B cell (primary cell): ENCODE measurements at places on chromosomes 13 and 19.

DNA sequence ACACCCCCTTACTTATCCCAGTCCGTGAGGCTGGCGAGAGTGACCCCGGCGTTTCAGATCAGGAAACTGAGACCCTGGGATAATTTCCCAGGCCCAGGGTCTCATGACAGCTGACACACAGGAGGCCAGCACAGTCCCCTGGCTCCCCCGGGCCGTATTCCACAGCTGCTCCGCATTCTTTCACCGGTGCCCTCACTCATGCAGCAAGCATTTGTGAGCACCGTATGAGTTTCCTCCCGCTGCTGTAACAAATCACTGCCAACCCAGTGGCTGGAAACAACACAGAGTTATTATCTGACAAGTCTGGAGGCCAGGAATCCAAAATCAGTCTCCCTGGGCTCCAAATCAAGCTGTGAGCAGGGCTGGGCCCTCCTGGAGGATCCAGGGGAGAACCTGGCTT is 21.3 kb downstream of the GADD45B start:
- H3K36me3 ChIP-seq, result no peaks in the 10 kb centered on the region
- no peak overlapping the region for H3K27ac ChIP-seq

DNA sequence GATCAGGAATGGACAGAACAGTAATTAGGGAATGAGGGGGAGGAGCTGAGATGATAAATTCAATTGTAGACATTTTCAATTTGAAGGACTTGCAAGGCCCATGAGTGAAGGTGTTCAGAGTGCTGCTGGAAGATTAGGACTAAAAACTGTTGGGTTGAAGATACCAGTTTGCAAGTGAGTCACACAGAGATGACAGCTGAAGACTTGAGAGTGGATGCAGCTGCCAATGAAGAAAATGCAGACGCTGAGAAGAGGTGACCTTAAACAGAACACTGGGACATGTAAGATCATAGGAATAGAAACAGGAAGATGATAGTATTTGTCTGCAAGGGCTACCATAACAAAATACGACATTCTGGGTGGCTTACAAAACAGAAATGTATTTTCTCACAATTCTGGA is 1716.5 kb upstream of the SLC10A2 start:
- no peaks in the 10 kb centered on the region for H3K36me3 ChIP-seq
- no peak overlapping the region for H3K27ac ChIP-seq
- H3K4me3 ChIP-seq, result no peak overlapping the region
- no peak for DNase-seq

DNA sequence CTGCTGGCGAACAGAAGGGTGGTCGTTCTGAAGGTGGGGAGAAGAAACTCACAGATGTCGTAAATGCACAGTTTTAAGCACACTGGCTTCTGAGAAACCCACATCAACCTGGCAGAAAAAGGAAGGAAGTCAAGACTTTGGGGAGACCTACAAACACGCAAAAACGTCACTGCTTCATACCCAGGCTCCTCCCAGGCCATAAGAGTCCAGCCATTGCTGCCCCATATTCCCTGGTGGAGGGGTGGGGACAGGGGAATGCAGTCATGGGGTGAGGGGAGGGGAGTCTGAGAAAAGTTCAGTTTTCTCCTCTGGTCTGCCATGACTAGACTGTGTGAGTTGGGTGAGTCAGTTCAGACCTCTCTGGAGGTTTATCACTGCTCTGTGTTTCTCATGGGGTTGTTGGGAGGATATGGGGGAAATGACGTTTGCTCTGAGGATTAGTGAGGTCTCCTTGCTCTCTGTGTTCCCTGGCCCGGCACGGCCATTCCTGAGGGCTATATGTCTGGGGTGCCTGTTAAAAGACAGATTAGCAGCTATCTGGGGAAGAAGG is 139.0 kb downstream of the FLT1 start:
- H3K4me3 ChIP-seq, result no peak overlapping the region
- H3K36me3 ChIP-seq, result no peaks in the 10 kb centered on the region
- H3K27me3 ChIP-seq, result no peaks in the 10 kb centered on the region
- peak; percentile 8 for DNase-seq
- H3K27ac ChIP-seq, result peak overlapping the region; percentile 44
- peaks cover 32% of the 10 kb centered on the region for H3K4me1 ChIP-seq

DNA sequence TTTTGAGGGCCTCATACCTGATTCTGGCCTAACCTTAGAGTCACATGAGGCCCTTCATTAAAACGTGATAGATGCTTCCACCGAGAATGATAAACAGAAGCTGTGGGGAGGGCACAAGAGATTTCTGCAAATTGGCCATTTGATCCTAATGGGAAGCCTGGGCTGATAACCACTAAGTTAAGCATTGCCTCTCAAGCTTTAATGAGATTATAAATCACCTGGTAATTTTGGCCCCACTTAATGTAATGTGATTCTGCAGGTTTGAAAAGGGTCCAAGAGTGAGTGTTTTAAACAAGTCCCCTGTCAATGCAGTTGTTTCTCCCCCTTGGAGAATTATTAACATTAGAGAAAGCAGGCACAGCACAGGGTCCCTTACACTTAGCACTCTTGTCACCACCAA is 42.0 kb downstream of the ZNF486 start:
- H3K27ac ChIP-seq, result no peak overlapping the region
- no peaks in the 10 kb centered on the region for H3K27me3 ChIP-seq

DNA sequence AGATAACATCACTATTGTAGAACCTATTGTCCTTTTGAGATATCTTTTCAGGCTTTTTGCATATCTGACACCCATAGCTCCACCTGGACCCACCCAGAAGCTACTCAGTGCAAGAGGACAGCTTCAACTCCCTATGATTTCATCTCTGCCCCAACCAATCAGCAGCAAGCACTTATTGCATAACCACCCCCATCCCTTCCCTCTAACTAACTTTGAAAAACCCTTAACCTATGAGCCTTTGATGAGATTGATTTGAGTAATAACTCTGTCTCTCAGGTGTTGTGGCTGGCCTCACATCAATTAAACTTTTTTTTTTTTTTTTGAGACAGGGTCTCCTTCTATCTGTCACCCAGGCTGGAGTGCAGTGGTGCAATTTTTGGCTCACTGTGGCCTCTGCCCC is 13.4 kb upstream of the MTRF1 start:
- peaks cover 8% of the 10 kb centered on the region for H3K4me1 ChIP-seq
- H3K4me3 ChIP-seq, result no peak overlapping the region
- no peaks in the 10 kb centered on the region for H3K36me3 ChIP-seq
- no peak for DNase-seq
- no peak overlapping the region for H3K27ac ChIP-seq

DNA sequence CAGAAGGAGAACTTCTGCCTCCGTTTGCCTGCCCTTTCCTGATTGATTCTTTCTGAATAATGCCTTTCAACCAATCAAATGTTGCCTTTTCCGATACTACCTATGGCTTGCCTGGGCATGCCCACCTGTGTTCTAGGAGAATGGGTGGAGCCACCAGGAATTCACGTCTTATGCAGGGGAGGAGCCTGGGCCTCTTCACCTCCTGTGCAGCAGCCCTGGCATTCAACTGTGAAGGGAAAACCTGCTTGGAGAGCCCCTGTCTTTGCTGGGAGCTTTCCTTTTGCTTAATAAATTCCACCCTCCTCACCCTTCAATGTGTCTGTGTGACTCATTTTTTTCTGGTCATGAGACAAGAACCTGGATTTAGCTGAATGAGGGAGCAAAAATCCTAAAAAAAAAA is 730.7 kb downstream of the UQCRFS1 start:
- peaks cover 5% of the 10 kb centered on the region for H3K4me1 ChIP-seq
- DNase-seq, result no peak
- no peak overlapping the region for H3K4me3 ChIP-seq
- no peak overlapping the region for H3K27ac ChIP-seq

DNA sequence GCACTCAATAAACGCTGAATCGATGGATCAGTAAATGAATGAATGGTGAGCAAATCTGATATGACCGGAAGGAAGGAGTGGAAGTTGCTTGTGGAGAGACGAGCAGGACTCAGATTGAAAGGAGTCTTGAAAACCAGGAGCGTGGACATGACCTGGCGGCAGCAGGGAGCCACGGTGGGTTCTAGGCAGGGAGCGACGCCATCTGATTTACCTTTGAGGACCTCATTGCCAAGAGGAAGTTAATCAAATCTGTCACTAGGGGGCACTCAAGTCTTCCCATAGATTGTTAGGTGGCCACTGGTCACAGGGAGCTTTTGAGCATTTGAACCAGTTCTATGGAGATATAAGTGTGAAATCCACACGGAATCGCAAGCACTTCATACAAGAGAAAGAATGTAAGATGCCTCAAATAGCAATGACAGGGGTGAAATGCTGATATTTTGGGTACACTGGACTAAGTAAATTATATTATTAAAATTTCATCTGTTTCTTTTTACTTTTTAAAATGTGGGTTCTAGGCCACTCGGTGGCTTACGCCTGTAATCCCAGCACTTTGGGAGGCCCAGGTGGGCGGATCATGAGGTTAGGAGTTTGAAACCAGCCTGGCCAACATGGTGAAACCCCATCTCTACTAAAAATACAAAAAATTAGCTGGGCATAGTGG is 9.2 kb upstream of the FBN3 start:
- peaks cover 14% of the 10 kb centered on the region for H3K27me3 ChIP-seq
- no peaks in the 10 kb centered on the region for H3K36me3 ChIP-seq
- peaks cover 6% of the 10 kb centered on the region for H3K4me1 ChIP-seq
- DNase-seq, result peak; percentile 87
- H3K27ac ChIP-seq, result no peak overlapping the region
- no peak overlapping the region for H3K4me3 ChIP-seq
